ENCODE measurements at places on chromosomes 5 and 9. TPM values are rescaled to one million over a fixed set of nuclear protein-coding genes. Genes with fewer than 3 reads are reported as not detected.

- DNase-seq: no peak
These were observed 23.0 kb downstream of the BARHL1 start for GRCh38 chr9:132605387-132605786.

- DNase-seq: peak; percentile 83
These were observed 10.9 kb downstream of the RAPGEF1 start for GRCh38 chr9:131728961-131729360.

GRCh38 chr5:105924366-105924765 lies 1746.4 kb downstream of the EFNA5 start:
- DNase-seq: no peak

Gene DRD1
- not detected for total RNA-seq

GRCh38 chr9:114196979-114197622 lies 41.8 kb downstream of the COL27A1 start:
- DNase-seq: no peak

GRCh38 chr9:79709743-79710674 lies 138.2 kb downstream of the TLE4 start:
- no peak for DNase-seq

Gene RANBP17
- total RNA-seq: not detected

- peak; percentile 53 for DNase-seq
These were observed 9.5 kb downstream of the TOR4A start for GRCh38 chr9:137286975-137287383.

Gene RNF20
- 30.6 TPM for total RNA-seq

Gene BTNL3
- total RNA-seq: not detected

DNA sequence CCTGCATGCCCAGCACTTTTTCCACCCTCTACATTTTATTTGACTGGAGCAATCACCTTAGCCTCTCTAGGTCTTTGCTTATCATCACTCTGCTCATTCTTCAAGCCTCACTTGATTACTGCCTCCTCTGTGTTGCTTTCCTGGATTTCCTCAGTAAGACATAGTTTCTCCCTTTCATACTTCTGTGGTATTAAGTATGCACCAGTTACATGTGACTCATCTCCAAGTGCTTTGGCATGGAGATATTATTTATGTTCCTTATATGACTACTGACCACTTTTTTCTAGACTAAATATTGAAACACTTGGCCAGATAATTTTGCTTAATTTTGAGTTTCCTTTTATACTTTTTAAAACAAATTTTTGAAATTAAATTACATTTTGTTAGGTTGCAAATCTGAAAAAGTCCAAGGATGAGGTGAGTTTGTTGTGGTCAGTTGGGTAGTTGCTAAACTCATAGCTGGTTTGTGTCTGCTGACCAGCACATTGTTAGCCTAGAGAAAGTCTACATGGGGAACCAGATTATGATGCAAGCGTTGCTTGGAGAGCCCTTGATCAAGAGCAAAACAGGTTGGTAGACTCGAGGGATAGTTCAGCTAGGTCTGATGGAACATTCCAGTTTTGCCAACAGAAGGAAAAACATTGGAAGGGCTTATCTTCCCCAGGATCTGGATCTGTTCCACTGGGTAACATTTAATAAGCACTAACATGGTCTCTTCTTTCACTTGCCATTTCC lies 140.2 kb downstream of the TMC1 start:
- DNase-seq: no peak

Gene ADAMTSL2
- total RNA-seq: 0.25 TPM

Gene AGTPBP1
- total RNA-seq: 43.9 TPM

DNA sequence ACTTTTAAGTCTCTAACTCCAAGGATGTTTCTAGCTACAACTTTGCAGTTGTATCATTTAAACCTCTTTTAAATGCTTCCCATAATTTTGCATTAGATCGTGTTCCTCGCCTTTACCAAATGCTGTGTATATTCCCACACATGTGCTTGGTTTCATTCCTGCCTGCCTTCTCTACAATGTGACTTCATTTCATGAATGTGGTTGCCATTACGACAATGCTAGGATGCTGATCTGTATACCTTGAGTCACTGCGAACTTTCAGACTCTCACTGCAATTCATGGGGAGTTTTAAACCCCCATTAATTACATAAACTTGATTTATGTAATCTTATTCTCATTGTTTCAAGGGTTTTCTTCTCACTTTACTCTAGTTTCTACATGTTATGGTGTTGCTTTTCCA lies 50.3 kb downstream of the UBE2QL1 start:
- no peak for DNase-seq

DNA sequence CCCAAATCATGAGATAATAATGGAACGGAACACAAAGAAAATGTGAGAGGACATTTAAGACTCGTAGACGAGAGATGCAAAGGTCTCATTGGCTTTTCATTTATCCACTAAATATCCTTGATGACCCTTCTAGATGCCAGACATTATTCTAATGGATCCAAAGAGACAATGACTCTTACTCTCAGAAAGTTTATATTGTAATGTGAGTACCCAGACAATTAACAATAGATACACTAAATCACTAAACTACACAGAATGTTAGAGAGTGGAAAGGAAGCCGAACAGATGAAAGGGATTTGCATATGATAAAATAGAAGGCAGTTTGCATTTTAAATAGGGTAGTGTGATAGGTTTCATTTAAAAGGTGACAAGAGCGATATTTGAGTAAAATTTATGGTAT lies 973.3 kb downstream of the TAF11L14 start:
- DNase-seq: no peak

DNA sequence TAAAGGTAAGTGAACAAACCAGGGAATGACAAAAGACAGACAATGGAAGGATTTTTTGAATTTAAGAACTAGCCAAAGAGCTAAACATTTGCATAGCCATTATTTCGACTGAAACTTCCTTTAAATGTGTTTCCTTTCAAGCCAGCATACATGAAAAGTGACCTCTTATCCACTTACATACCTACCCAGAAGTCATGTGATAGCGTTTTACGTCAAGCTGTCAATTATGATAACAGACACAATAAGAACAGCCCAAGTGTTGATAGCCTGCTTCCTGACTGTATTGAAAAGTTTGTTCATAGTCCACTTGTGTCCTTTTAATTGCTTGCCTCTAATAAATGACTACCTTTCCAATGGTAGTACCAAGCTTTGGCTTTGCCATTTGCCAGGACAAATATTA lies 206.0 kb downstream of the NFIB start:
- DNase-seq: no peak

Gene SETX
- 33.8 TPM for total RNA-seq

DNA sequence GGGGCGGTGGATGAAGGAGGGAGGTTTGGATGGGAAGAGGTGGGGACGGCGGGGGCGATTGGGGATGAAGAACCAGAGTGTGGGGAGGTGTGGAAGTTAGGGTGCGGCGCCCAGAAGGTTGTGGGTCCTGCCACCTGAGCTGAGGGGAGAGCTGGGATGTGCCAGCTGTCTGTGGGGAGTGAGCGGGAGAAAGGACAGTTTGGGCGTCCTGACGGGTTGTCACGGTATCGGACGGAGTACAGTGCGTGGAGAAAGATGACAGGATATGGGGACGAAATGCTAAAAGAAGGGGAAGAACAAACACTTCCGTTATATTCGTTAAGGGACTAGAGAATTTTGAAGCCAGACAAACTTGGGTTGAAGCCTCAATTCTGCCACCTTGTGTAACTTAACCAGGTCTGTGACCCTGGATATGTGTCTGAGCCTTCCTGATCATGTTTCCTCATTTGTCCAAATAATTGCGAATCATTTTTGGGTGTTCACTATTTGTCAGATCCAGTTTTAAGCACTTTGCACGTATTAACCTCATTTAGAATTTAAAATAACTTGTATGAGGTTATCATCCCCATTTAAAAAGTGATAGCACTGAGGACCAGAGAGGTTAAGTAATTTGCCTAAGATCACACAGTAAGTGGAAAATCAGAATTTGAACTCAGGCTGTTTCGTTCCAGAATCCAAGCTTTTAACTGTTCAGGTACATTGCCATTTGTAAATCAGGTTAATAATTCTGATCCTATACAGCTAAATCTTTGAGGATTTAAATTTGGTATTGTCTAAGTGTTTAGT lies 689 bp downstream of the CNTRL start:
- no peak for DNase-seq

DNA sequence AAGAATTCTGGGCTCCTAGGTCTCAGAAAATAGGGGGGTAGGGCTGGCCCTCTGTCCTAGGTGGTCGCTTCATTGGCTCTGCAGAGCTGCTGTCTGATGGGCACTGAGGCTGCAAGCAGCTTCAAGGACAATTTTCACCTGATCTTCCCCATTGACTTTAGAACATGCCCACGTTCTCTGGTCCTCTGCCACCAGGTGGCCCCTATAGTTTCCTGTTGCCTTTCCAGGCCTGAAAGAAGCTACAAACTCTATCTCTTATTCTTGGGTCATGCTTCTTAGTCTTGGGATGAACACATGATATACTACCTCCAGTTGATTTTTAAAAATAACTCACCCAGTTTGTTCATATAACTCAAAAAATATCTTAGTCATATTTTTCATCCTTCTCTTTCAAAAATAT lies 26.3 kb downstream of the SPZ1 start:
- peak; percentile 64 for DNase-seq

DNA sequence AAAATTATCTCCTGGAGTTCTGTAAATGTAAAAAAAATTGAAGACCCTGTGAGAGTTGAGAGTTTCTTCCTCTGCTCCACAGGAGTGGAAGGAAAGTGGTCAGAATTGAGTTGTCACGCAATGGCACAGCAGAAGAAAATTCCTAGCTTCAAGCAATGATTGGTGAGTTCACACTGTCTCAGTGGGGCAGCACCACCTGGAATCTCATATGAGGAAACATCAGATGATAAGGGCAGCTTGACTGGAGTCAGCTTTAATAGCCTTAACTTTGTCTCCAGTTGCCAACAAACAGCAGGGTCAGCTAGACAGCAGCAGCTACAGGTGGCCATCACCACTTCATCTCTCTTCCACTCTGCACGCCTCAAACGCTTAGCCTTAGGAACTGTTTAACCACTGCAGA lies 211.1 kb downstream of the EFNA5 start:
- DNase-seq: no peak

GRCh38 chr5:151905557-151905961 lies 19.1 kb downstream of the GLRA1 start:
- DNase-seq: no peak

DNA sequence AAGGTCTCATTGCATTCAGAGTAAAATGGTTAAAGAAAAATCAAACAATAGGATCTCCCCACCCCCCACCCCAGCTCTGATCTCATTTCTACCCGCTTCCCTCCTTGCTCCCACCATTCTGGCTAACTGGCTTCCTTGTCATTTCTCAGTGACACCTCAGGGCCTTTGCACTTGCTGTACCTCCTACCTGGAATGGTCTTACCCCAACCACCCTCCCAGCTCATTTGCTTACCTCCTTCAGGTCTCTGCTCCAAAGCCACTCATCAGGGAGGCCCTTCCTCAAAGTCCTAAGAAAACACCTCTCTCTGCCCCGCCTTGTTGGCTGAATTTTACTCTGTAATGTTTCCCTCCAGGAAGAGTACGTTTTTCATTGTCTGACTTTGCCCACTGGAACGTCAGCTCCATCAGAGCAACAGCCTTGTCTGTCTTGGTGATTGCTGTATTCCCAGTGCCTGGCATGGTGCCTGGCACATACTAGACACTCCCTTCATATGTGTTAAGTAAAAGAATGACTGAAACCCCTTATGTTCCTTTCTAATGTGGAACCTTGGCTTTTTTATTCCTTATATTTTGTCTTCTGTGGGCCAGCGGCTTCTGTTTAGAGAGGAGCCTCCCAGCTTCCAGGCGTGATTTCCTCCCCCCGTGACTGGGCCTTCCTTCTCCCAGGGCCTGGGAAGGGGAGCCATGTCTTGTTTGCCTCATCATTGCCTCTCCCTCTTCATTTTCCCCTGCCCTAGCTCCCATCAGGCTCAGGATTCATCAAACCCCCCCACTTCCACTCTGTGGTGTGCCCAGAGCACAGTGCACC lies 26.9 kb downstream of the NEURL1B start:
- no peak for DNase-seq

- no peak for DNase-seq
These were observed 79.4 kb upstream of the DIRAS2 start for GRCh38 chr9:90722071-90722470.

DNA sequence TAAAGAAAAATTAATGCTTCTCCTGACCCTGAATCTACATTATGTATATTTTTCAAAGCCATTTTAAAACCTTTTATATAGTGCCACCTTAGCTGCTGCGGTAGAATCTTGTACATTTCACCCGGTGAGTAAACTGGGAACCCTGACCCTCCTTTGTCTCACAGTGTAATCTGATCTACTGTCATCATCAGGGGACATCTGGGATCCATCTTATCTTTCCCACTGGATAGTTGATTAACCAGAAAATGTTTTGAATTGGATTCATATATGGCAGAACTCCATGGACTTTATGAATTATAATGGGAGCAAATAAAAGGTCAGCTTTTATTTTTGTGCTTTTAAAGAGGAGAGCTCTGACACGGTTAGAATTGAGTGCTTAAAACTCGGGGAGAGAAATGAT lies 95.0 kb downstream of the ADAMTSL1 start:
- DNase-seq: no peak

- DNase-seq: no peak
These were observed 21.7 kb downstream of the ANKRD55 start for GRCh38 chr5:56211298-56211865.

DNA sequence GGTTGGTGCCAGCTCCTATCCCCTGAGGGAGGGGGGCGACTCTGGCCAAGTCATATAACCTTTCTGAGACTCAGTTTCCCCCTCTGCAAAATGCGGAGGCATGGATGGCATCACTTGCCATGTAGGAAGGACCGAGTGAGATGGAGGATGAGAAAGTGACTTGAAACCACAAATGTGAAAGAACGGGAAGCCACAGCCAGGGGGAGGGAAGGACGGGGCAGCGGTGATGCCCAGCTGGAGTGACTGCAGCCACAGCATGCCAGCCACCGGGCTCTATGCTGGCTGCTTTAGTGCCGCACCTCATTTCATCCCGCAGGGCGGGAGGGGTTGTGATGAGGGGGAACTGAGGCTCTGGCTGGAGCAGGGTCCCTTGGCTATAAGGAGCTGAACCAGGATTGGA lies 74.5 kb downstream of the HMCN2 start:
- DNase-seq: no peak

- no peak for DNase-seq
These were observed 892.1 kb downstream of the TLE1 start for GRCh38 chr9:80797101-80797829.

Gene PKD2L2
- not detected for total RNA-seq

Gene ZNF454
- total RNA-seq: not detected

DNA sequence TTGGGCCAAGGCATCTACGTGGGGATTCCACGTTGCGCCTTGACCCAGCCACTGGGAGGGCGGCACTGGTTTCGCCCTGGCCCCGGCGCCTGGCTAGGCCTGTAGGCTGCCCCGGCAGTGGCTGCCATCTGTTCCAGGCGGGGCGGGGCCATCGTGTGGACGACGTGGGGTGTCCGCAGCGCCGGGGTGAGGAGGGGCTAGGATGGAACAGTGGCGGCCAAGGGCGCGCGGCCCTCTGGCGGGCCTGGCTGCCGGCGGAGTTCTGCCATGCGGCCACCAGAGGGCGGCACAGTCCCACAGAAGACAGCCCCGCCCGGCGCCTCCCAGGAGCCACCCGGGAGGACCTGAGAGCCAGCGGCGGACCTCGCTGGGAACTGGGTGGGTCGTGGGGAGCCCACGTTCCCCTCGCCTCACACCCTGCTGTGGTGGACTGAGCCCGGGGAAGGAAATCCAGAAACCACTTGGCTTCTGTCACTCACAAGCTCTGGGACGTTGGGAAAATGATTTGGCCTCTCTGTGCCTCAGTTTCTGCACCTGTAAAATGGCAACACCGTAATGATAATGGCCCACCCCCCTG lies 22.6 kb upstream of the RAPGEF1 start:
- DNase-seq: peak; percentile 79

- DNase-seq: no peak
These were observed 21.3 kb downstream of the ARRDC3 start for GRCh38 chr5:91361790-91362189.

- no peak for DNase-seq
These were observed 145.3 kb upstream of the RASEF start for GRCh38 chr9:83208065-83208850.

Gene IL4
- 1.4 TPM for total RNA-seq
